Fibroblast of mammary gland (primary cell): ENCODE measurements at places on chromosomes 5 and 9.
A peak's percentile ranks its signal among the peaks of the same experiment; 100 is the strongest.

DNA sequence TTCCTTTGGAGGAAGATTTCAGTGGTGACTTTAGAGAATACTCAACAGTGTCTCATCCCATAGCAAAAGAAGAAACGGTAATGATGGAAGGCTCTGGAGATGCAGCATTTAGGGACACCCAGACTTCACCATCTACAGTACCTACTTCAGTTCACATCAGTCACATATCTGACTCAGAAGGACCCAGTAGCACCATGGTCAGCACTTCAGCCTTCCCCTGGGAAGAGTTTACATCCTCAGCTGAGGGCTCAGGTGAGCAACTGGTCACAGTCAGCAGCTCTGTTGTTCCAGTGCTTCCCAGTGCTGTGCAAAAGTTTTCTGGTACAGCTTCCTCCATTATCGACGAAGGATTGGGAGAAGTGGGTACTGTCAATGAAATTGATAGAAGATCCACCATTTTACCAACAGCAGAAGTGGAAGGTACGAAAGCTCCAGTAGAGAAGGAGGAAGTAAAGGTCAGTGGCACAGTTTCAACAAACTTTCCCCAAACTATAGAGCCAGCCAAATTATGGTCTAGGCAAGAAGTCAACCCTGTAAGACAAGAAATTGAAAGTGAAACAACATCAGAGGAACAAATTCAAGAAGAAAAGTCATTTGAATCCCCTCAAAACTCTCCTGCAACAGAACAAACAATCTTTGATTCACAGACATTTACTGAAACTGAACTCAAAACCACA lies 67.4 kb downstream of the VCAN start:
- no peak for DNase-seq

- peak; percentile 88 for DNase-seq
Observed at GRCh38 chr5:159017786-159018185, 81.9 kb downstream of the EBF1 start.

DNA sequence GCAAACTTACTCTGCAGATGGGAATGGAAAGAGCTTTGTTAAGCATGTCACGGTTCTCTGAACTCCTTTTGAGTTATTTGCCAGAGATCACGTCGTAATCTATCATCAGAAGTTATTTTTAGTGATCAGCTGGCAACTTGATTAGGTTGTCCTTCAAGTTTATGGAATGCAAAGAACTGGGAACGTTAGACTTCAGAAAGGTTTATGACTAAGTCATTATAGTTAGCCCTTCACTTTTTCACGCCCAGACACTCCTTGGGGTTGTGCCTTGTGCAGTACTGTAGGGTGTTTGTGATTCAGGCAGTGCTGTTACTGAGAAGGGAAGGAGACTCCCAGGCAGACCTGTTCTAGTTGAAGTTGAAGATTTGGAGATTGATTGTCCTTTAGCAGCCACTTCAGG lies 26.8 kb upstream of the PHF2 start:
- DNase-seq: no peak

DNA sequence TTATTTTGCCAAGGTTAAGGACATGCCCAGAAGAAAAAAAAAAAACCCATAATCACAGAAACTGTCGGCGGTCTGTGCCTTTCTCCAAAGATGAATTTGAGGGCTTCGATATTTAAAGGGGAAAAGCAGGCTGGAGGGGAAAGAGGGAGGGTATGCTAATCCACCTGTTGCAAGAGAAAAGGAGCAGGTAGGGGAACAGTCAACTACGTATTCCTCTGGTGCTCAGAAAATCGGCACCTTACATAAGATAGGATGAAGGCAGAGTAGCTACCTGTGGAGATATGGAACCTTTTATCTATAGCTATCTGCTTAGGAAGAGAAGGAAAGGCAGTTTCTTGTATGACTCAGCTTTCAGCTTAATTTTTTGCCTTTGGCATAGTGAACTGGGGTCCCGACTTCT lies 77.7 kb downstream of the PTCD2 start:
- no peak for DNase-seq

- DNase-seq: no peak
Observed at GRCh38 chr9:123929177-123929869, 603 bp downstream of the DENND1A start.

GRCh38 chr9:127537792-127538191 lies 74.3 kb upstream of the STXBP1 start:
- DNase-seq: no peak

DNA sequence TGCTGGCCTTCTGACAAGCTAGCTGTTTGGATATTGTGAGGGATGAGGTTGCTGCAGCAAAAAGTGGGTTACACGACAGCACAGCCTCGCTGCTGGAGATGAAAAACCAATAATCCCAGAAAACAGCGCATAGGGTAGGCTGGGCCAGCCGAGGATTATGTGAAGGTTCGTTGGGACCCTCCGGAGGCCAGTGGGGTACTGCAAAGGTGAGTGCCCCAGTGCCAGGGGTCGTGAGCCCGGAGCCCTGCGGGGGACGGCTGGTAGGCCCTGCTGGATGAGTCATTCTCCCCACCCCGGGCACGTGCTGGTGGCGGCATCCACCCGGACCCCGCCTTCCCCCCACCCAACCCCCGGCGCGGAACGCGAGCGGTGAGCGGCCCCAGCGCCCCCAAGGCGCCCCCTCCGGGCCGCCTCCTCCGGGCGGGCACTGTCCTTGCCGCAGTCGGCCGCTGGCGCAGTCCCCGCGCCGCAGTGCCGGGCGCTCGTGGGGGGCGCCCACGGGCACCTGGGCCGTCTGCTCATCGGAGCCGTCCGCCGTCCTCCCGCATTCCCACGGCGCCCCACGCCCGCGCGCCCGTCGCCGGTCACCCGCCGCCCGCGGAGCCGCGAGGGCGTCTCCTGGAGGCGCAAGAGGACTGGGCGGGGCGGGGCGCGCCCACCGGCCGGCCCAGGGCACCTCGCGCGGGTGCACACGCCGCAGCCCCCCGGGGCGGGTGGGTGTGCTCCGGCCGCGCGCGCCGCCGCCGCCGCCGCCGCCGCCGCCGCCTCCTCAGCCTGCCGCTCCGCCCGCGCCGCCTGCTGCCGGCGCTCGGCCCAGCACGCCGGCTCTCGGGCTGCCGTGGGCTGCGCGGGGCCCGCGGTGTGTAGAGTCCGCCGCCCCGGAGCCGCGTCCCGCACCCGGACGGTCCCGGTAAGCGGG lies at the start of gene PHF24:
Gene PHF24, plus strand, starts transcription at position 794 of the 919 bp plus-strand sequence. CDS start 13,014 bp downstream, outside the sequence.
- DNase-seq: no peak

DNA sequence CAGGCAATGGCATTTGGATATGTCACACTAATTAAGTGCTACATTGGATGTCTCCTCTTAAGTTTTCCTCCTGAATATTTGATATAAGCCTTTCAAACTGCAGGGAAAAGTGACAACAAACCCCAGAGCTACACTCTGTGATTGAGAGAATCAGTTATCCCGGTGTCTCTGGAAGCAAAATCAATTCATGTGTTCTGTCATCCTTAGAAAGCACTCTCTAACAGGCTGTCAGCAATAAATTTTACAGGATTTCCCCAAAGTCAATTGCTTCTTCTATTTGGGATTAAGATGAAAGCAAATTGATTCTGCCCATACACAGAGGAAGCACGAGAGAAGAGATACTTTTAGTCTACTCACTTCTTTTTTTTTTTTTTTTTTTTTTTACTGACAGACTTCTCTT lies 332.4 kb downstream of the CDH18 start:
- DNase-seq: no peak

GRCh38 chr5:66744040-66744439 lies 147.8 kb downstream of the MAST4 start:
- DNase-seq: peak; percentile 24

- DNase-seq: no peak
Observed at GRCh38 chr5:156951359-156951758, 11.7 kb downstream of the TIMD4 start.

DNA sequence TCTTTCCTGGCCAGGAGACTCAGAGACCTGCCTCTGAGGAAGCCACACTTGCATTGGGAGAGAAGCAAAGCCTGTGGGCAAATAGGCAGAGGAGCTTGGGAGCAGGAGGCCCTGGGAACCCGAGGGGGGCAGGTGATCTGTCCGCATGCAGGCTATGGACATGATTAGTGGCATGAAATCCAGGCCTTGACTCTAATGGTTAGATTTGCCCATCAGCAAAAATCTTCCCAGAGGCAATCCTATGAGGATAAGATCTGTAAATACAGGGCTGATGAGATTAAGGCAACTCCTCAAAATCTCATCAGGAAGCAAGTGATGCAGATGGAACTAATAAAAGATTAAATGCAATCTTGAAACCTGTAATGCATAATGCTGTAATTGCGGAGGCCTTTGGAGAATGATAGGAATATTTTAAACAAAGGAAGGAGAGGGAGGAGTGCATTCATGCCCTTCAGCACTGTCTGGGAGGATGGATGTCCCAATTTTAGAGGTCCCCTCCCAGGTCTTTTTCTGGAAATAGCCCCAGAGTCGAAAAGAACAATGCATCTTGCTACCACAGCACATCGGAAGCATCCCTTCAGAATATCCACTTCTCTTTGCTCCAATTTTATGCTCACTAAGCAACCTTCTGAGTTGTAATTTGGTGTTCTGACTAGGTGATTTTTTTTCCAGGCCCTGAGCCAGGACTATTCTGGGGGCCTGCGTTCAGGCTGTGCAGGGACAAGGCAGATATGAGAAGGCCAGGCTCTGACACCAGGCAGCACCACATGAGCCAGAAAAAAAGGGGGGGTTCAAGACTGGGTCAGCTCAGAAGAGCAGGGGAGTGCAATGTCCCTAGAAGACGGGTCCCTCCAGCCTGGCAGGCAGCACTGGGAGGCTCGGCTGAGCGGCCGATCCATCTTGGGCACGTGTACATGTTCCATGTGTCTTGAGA lies 66.5 kb downstream of the MED10 start:
- no peak for DNase-seq

- no peak for DNase-seq
Observed at GRCh38 chr9:121811140-121811539, 159.7 kb downstream of the DAB2IP start.

DNA sequence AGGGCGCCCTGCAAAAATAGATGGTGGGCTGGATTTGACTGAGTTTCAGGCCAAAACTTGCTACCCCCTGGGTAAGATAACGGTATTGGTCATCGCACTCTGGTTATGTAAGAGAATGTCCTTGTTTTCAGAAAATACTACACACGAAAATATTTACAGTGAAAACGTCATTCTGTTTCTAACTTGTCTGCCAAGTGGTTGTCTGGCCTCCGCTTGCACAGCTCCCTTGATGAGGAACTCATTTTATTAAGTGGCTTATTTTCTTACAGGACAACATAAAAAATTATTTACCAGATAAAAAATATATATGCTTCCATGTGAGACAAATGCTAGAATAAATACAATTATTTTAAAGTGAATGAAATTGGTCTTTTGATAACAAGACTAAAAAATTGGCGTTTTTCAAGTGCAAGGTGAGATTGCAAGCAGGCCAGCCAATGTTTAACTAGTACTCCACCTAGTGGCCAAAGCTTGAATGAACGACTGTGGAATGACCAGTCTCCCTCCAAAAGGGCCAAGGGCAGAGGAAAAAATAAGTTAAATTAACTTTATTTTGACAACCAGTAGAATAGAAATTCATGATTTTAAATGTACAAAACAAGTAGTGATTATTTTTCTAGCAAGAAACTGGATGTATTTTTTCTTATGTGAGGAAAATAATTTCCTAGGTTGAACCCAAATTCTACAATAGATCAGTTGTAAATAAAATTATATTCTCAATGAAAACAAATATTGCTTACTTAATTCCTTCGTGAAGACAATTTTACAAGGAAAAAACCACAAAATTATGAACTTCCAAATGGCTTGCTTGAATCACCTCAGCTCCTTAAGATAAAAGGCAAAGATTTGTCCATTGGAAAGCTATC lies 93.2 kb downstream of the ZFAND5 start:
- peak; percentile 65 for DNase-seq

DNA sequence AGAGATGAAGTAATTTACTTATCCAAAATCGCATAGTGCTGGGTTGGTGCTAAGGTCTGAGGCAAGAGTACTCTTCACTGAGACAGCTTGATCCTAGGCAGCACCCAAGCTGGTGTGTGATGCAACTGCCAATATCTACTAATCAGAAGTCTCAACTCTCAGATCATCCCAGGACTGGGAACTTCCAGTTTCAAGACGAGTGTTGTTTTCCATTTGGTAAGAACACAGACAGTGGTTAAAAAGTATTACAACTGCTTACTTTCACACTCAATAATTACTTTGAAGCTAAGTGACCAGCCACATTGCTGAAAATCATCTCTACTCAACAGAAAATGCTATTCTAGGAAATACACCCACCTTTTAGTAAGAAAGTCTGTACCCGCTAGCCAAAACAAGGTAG lies 45.3 kb downstream of the FBXW11 start:
- peak; percentile 33 for DNase-seq

DNA sequence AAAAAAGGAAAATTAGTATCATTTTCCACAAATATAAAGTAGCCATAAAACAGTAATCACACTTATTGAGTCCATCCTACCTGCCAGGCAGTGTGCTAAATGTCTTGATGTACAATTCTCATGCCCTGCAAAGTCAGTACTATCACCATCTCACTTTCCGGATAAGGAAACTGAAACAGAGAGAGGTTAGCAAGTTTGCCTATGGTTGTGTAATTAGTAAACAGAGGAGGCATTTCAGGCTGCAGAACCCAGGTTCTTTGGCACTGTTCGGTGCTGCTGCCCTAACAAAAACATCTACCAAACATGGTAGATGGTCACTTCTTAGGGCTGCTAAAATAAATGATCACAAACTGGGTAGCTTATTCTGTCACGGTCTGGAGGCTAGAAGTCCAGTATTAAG lies 22.6 kb downstream of the PLAC8L1 start:
- DNase-seq: no peak

DNA sequence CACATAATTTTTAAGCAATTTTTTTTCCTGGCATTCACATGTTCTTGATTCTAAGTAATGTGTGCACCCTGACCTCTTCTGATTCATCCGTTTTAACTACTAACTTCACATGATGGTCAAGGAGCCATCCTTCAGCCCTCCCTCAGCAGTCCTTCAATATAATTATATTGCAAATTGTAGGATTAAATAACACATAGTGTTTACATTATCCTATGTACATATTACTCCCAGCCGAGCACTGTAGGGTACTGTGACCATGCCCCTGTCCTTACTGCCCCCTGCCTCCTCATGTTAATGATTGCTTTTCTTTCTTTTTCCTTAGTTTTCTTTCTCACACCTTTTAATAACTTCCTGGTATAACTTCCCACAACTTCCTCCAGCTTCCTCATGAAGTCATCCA lies 96.3 kb upstream of the FANCC start:
- no peak for DNase-seq

GRCh38 chr5:96605144-96605837 lies 56.9 kb upstream of the CAST start:
- DNase-seq: no peak

- DNase-seq: no peak
Observed at GRCh38 chr9:93952784-93953495, 2.2 kb downstream of the BARX1 start.

- no peak for DNase-seq
Observed at GRCh38 chr5:55591686-55592085, 56.9 kb upstream of the PLPP1 start.

GRCh38 chr9:95327239-95327865 lies 9.8 kb upstream of the FANCC start:
- DNase-seq: no peak

DNA sequence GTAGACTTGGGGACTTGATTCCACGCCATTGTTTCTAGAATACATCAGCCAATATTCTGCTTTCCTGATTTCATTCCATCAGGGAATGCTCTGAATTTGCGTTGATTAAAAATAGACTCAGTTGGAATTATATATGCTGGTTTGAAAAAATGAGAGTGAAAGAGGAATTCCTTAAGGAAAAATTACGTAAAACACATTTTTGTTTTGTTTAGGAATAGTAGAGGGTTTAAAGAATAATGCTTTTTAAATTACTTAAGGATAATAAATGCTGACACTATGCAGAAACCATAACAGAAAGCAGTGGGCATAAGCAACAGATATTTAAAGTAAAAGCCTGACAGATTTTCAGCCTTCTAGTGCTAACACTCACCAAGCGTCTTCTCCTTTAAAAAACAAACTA lies 235.0 kb downstream of the ADAMTS6 start:
- no peak for DNase-seq
